Tongue (tissue), 3 donors: ENCODE measurements at places on chromosomes 7 and 10.

- DNase-seq: no peak
Measured at GRCh38 chr10:47409171-47409865, 25.2 kb upstream of the ZNF488 start.

DNA sequence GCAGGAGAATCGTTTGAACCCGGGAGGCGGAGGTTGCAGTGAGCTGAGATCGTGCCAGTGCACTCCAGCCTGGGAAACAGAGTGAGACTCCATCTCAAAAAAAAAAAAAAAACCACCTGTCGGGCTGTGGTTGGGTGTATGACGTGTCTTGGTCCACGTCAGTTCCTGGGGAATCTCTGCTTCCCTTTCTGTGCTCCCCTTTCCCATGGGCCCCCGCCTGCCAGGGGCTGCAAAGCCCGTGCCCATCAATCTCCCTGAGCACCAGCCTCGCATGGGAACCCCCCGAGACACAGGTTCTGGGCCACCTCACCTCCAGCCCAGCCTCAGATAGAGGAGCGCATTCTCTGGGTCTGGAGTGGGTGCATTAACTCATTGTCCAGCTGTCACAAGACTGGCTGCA is 2.3 kb upstream of the SH2B2 start:
- DNase-seq: no peak

GRCh38 chr10:34249634-34250033 is 565.5 kb downstream of the PARD3 start:
- DNase-seq: no peak

GRCh38 chr10:71232089-71232998 is 20.0 kb downstream of the UNC5B start:
- DNase-seq: peak; percentile 97

GRCh38 chr10:22334414-22335172 is 10.7 kb upstream of the SPAG6 start:
- peak; percentile 73 for DNase-seq

- peak; percentile 41 for DNase-seq
Measured at GRCh38 chr10:112696592-112696991, 249.6 kb downstream of the VTI1A start.

- peak; percentile 82 for DNase-seq
Measured at GRCh38 chr10:61896854-61897661, 4.4 kb upstream of the ARID5B start.

DNA sequence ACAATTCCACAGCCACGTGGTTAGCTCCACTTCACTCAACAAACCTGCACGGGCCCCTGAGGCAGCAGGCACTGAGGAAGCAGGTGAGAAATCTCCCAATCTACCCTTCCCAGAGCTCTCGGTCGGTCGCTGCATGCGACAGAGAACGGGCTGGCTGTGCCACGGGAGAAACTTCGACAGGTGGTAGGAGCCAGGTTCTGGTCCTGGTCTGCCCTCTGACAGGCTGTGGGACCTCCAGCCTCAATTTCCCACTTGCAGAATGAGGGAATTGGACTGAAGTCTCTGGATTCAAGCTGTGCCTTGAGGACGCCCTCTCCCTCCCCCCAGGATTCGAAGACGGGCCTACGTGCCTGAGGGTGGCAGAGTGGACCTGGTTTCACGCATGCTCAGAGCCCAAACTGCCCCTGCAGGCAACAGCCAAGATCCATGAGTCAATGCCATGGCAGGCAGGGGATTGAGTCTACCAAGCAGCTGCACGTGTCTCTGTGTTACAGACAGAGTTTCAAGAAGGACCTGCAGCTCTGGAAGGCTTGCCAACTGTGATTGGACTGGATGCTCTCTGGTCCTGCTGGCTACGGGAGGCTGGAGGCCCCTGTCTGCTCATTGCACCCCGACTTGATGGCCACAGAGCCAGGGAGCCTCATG is 215.0 kb downstream of the USP6NL start:
- DNase-seq: peak; percentile 52

GRCh38 chr7:141123522-141123921 is 49.7 kb downstream of the TMEM178B start:
- DNase-seq: no peak

GRCh38 chr10:29746080-29746797 is 111.5 kb upstream of the SVIL start:
- peak; percentile 83 for DNase-seq

DNA sequence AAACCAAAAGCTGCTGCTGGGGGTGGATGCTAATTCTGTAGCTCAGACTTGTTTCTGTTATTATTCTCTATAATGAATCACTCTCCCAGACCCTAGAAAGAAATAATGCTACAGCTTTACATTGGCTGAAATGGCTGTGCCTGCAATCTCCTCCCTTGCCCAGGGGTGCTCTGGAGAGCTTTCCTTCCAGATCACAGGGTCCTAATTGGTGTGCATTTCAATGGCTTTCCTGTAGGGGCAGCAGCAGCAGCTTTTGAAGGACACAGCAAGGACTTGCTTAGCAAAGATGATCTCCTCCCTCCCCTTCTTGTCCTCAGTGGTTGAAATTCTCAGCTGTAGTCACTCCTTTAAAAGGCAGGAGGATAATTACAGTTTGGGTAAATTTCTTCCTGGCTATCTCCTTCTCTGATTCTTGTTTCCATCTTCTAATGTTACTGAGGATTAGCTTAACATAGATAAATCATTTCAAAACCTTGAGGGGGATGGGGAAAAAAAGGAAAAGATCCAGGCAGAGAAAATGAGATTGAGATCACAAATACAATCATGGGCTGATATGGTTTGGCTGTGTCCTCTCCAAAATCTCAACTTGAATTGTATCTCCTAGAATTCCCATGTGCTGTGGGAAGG is 120.2 kb upstream of the CTTNBP2 start:
- peak; percentile 28 for DNase-seq

DNA sequence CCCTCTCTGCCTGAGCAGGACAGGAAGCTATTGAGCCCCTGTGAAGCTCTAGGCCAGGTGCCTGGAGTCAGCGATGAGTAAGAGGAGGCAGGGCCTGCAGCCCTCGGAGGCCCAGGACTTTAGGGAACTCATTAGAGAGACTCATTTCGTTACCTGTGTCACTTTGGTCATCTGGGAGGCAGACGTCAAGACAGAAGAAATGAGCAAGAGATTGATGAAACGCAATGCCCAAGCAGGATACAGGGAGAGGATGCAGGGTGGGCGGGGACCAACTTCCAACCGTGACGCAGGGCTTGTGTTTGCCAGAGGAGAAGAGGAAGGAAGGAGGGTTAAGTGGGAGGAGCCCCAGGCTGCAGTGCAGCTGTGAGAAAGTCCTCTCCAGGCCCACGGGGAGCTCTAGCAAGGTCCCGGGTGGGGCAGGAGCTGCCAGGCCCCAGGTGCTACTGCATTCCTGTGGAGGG is 26.4 kb upstream of the GNA12 start:
- DNase-seq: peak; percentile 80

DNA sequence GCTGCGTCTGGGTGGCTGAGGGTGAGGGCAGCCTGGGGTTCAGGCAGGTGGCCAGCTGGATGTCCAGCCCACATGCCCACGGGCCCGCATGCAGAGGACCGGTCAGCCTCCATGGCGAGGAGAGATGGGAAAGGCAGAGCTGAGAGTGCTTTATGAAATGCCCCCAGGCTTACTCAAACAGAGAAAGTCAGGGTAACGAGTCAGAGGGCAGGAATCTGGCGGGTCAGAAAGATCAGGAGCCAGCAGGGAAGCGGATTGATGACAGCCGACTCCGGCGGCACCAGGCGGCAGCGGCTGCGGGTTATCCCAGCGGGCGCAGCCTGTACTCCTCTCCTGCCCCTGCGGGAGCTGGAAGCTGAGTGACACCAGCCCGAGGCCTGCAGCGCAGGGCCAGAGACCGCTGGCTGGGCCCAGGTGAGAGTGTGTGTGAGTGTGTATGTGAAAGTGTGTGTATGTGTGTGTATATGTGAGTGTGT is 13.4 kb downstream of the SLC13A4 start:
- no peak for DNase-seq

DNA sequence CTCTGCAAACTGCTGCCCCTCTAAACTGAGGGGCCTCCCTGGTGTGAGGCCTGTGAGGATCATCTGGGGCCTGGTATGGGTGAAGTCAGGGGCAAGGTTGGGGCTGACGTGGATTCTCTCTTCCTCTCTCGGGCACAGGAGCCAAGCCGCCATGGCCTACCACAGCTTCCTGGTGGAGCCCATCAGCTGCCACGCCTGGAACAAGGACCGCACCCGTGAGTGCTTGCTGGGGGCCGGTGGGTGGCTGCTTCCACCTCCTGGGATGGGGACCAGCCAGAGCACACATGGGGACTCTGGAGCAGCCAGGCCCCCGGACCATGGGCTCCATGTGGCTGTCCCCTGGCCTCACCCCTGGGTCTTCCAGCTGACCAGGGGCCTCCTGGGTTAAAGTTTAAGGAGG is 11.0 kb downstream of the ARPC1B start:
- DNase-seq: no peak

GRCh38 chr7:156943091-156944041 is 6.1 kb upstream of the NOM1 start:
- no peak for DNase-seq

DNA sequence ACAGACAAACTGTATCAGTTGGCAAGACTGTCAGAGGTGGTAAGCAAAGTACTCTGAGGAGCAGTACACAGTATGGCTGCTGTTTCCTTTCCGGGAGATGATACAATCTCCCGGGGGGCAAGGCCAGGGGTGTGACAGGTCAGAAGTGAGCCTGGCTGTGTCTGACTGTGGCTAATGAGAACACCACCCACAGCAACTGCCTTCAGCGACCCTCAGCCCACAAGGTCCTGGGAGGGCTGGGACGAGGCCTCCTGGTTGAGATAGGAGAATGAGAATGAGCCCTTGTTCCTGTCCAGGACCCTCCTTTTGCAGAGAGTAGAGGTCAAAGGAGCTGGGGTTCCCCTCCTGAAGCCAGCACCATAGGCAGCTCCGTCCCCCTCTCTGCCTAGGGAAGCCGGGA is 421.7 kb downstream of the TCERG1L start:
- no peak for DNase-seq

DNA sequence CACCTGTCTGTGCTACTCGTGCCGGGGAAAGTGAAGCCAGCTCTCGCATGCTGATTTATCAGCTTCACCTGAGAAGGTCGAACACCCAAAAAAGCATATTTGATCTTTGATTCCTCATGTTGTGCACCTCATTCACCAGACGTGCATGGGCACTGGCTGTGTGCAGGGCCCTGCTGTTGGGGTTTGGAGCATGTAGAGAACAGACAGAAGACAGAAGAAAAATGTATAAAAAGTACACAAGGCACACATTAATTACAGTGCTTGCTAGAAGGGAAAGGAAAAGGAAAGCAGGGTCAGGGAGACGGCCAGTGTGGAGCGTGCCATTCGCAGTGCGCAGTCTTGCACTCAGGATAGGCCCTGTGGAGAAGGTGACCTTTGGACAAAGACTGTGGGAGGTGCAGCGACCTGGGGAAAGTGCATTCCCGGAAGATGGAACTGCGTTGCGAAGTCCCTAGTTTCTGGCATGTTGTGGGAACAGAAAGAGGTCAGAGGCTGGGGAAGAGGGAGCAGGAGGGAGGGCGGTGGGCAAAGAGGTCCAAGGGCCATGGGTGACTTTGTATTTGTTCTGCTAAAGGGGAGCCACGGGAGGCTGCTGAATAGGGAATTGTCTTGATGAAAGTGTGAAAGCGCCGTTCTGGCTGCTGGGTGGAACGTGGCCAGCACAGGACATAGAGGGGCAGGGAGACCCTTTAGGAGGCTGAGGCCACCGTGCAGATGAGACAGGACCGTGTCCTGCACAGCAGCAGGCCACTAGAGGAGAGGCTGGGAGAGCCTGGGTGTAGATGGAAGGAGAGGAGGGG is 232.8 kb downstream of the GLRX3 start:
- no peak for DNase-seq

- no peak for DNase-seq
Measured at GRCh38 chr7:152902870-152903860, 143.6 kb downstream of the ACTR3B start.

DNA sequence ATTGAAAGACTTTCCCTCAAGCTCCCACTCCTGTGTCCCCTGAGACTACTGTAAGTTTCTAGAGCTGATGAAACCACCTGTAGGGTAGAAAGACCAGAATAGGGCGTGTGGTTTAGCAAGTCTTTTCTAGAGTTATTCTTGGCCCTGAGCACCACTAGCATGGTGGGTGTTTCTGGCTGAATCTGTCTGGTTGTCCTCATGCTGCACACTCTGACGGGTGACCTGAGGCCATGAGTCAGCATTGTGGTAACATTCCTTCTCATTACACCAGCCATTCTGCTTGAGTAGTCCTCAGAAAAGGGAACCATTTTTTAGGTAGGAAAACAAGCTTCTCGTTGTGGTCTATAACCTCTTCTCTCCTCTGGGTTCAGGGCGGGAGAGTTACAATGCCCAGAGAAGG is 250.3 kb downstream of the SNX13 start:
- no peak for DNase-seq

DNA sequence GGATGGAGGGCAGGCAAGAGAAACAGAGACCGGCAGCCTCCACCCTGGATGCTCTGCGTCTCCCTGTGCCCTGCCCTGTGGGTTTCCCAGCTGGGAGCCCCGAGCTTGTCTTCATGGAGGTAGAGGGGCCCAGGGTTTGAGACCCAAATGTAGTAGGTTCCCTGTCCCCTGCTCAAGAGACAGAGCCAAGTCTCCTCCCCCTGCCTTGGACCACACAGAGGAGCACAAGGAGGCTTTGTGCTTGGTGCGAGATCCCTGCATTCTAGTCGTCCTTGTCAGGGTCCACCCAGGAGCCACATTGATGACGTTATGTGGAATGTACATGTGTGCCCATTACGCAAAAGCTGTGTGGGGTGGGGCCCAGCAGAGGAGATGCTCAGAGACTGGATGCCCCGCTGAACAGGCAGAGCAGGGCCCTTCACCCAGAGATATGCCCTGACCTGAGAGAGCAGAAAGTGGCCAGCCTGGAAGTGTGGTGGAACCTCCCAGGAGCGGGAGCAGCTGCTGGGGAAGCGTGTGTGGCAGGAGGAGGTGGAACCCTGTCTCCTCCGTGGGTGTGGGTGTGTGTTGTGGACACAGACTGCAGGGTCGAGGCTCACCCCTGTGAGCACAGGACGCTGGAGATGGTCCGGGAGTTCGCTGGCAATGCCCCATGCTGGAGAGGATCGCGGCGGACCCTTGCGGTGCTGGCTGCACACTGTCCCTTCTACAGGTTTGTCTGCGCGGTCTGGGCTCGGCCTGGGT is 39.3 kb downstream of the VWA2 start:
- DNase-seq: no peak

DNA sequence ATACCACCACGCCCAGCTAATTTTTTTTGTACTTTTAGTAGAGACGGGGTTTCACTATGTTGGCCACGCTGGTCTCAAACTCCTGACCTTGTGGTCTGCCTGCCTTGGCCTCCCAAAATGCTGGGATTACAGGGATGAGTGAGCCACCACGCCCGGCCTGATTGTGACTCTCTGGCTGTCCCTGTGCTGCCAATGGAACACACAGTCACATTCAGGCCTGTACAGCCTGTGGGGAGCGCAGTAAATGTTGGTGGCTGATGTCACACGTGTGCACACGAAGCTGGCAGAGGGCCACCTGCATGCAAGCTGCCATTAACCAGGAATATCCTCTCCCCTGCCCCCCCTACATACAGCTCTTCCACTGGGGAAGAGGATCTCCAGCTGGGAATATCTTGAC is 22.1 kb downstream of the POLL start:
- DNase-seq: peak; percentile 27

DNA sequence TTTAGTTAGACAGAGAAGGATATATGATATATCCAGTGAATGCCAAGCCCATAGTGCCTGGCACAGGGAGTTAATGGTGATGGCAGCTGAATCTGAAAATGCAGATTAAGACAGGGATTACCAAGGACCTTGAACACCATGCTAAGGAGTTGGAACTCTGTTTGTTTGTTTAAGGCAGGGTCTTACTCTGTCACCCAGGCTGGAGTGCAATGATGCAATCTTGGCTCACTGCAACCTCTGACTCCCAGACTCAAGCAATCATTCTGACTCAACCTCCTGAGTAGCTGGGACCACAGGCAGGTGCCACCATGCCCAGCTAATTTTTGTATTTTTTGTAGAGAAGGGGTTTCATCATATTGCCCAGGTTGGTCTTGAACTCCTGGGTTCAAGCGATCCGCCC is 1.6 kb downstream of the AKR1D1 start:
- peak; percentile 8 for DNase-seq
